Activated T-cell treated with anti-CD3 and anti-CD28 coated beads for 48 hours (primary cell): ENCODE measurements at places on chromosomes 13 and 19.

DNA sequence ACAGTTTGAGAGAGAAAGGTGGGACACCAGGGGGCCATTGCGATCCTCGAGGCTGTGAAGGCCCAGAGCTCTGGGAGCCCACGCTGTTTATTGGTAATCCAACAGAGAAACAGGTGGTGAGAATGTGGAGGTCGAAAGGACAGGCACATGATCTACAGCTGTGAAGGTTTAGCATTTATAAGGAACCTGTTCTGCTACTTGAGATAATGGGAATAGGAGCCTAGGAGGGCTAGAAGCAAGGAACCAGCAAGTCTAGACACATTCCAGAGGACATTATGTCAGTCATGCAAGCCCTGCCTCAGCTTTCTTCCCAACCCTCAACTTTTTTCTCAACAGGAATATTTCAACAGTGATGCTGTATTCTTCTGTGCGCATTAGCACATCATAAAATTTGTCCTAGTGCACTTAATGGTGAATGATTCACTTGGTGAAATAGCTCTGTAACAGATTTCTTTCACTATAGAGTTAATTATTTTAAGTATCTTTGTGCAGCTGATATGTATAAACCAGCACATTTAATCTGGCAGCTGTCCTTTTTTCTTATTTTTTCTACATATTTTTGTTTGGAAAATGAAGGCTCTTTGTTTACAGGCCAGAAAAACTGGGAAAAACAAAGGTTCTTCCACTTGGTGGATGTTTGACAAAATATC lies 25.4 kb downstream of the ZNF90 start:
- no peak for DNase-seq

- no peak for DNase-seq
Measured at GRCh38 chr13:78190296-78190695, 271.7 kb upstream of the EDNRB start.

DNA sequence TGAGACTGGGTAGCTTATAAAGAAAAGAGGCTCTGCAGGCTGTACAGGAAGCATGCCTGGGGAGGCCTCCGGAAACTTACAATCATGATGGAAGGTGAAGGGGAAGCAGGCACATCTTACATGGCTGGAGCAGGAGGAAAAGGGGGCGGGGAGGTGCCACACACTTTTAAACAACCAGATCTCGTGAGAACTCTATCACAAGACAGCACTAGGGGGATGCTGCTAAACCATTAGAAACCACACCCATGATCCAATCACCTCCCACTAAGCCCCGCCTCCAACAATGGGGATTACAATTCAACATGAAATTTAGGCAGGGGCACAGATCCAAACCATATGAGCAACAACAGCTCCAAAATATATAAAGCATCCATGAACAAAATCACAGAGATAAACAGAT lies 46.5 kb upstream of the GTF2F2 start:
- DNase-seq: no peak

DNA sequence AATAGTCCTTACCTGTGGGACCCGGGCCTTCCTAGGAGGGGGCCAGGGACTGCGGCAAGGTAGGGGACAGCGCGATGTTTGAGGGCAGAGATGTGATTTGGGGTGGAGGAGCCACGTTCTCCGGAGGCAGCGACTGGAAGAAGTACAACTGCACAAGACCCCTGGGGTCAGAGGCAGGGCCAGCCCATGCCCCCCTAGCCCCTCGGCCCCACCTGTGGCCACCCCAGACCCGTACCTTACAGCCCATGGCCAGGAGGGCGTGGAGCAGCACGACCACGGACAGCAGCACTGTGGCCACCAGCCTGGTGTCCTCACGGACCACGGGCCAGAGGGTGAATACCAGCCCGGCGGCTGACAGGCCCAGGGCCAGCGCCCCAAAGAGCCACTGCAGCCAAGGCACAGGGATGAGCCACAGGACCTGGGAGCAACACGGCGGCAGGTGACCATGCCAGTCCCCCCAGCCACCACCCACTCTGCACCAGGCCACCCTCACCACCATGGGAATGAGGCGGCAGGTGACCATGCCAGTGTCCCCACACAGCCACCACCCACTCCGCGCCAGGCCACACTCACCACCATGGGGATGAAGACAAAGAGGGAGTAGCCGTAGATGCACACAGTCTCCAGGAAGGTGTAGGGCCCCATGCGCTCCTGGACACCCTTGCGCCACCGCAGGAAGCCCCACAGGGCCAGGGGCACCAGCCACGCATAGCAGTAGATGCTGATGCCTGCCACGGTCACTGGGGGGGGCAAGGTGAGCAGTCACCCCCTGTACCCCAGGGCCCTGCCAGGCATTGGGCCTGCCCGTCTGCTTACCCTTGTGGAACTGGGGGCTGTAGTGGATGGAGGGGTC lies 5.0 kb downstream of the YIPF2 start:
- no peak for DNase-seq

GRCh38 chr13:60679928-60680694 lies 283.1 kb downstream of the TDRD3 start:
- no peak for DNase-seq

DNA sequence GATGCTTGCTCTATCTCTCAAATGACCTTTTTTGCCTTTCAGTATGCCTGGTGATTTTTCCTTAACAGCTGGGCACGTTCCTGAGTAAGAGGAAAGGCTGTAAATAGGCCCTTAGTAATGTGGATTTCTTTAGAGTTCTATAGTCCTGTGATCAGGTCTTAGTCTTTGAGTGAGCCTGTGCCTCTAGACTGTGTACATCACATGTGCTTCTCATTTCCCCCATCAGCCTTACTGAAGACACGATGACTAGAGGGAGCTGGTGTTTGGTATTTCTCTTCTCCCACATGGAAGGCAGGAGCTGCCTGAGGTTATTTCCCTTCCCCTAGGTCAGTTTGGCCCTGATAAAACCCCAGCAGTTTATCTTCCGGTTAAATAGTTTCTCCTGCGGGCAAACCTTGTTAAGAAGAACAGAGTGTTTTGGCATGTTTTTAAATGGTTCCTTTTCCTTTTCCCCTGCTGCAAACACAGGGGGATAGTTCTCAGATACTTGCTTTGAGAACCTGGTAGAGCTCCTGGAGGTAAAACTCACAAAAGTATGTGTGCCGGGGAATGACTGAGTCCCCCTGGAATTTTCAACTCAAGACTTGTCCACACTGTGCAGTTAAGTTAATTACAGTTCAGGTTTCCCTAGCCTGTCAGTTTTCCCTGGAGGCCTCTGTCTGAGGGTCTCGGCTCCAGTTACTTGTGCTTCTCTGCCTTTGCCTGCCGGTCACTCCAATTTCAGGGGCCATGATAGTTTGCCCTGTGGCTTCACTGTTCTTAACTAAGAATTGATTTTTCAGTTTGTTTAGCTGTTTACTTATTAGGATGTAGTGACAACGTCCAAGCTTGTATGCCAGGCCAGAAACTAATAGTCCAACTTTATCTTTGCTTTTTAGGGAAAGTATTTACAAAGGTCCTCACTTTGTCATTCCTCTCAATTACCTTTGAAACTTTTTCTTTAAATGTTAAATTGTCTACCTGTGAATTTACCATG lies 94.4 kb downstream of the URI1 start:
- no peak for DNase-seq

DNA sequence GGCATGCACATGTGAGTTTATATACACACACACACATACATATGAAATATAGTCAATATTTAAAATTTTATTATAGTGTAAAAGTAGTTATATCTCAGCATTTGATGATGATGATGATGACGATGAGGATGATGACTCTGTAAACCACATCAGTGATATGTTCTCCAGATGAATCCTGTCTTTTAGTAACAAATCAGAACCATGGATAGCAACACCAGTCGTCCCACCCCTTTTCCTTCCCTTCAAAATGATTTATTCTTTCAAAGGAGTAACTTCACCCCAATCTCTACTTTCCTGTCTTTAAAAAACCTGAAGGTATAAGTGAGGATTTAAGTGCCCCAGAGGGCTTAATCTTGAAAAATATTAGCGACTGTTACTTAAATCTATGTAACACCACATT lies 74.1 kb downstream of the DCLK1 start:
- DNase-seq: no peak

GRCh38 chr19:55678121-55678671 lies 3.2 kb downstream of the EPN1 start:
- no peak for DNase-seq

DNA sequence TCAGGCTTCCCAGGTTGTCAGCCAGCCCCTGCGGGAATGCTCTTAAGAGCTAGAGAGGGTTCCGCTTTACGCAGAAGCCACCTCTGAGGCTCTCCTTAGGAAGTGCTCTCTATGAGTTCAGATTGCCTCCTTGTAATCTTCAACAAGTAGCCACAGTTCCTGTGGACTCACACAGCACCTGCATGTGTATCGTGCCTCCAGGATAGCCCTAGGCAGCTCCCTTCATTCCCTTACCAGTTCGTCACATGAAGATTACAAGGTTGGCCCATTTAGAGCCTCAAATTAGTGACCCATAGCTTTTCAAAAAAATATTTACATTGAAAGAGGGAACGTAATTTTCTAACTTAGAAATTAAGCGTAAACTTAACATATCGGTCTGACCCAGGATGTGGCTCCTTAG lies 284.3 kb downstream of the MTUS2 start:
- no peak for DNase-seq

DNA sequence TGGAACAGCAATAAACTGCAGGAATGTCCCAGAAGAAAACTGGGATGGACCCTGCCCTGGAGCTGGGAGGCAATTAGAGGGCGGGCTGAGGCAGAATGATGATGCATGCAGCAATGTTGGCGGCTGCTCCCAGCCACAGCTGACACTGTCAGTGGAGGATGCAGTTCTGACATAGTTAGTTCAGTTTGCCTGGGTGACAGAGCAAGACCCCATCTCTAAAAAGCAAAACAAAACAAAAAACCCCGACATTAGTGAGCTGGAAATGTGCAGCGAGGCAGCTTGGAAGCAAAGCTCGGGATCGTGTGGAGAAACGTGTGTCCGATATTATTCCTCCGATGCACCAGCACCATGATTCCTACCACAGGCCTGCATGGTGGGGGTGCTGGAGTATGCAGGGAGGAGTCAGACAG lies 110.1 kb upstream of the UQCRFS1 start:
- no peak for DNase-seq

DNA sequence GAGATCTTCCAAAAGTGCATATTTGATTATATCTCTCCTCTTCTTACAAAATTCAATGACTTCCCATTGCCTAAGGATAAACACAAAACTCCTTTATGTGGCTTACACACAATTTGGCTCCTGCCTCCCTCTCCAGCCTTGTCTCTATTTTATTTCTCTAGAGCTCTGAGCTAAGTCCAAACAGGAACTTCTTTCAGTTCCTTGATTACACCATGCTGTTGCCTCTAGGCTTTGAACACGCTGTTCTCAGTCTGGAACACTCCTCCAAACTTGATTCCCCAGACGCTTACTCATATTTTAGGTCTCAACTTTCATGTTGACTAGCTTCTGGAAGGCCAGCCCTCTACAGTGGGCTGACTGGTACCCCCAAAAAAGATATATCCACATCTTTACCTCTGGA lies 258.5 kb downstream of the COG6 start:
- no peak for DNase-seq

DNA sequence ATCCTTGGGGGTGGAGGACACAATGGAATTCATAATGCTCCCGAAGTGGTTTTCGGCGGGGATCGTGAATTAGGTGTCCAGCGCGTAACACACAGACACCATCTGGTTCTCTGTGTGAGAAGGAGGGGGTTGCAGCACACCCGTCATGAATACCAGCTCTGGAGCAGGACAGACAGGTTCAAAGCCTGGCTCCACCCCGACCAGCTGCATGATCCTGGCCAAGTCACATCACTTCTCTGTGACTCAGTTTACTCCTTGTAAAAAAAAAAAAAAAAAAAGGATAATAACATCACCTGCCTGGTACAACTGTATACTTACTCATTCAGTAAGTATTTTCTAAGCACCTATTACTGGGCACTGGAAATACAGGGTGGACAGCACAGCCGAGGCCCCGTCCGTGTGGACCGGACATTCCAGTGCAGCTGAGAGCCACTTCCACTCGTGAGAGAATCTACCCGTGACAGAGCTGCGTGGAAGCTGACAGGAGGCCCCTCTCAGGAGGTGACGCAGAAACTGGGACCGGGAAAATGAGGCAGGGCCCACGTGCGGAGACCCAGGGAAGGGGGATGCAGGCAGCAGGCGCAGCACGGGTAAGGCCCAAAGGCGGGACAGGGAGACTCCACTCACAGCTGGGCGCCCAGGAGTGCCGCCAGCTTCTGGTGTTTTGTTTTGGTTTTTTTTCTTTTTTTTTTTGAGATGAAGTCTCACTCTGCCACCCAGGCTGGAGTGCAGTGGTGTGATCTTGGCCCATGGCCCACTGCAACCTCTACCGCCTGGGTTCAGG lies 12.0 kb downstream of the RDH13 start:
- DNase-seq: no peak

DNA sequence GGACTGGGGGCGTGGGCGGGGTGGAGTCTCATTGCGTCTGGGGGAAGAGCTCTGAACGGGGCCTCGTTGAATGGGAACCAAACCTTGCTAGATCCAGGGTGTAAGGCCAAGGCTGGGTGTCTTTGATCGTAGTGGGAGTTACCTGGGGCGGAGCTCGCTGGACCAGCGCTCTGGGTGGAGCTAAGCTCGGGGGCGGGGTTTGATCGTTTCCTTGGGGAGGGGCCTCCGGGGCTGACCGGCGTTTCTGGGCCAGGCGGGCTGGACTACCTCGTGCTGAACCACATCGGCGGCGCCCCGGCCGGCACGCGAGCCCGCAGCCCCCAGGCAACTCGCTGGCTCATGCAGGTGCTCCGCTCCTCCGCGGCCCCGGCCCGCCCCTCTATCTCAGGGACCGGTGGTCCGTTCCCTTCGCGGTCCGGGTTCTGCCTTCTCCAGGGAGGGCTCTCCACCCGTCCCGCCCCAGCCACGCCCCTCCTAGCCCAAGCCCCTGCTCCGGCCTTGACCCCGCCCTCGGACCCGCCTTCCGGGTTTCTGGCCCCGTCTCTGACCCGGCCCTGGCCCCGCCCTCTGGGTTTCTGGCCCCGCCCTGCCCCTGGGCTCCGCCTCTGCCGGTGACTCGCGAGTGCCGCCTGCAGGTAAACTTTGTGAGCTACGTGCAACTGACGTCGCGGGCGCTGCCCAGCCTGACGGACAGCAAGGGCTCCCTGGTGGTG lies 3.3 kb upstream of the RPL36 start:
- DNase-seq: peak; percentile 100

DNA sequence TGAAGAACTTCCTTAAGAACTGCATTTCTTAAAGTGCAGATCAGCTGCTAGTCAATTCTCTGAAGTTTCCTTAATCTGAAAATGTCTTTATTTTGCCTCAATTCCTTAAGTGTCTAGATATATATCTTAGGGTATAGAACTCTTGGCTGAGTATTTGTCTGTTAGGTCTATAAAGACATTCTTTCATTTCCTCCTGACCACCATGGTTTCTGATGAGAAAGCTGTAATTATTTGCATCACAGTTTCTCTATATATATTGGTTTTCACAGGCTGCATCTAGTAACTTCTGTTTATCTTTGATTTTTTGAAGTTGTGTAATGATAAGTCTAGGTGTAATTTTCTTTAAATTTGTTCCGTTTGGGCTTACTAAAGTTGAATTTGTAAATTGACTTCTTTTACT lies 15.2 kb downstream of the NDFIP2 start:
- no peak for DNase-seq

- DNase-seq: no peak
Measured at GRCh38 chr13:32911506-32911905, 104.7 kb upstream of the KL start.
